ENCODE measurements at places on chromosomes 6 and 20.

DNA sequence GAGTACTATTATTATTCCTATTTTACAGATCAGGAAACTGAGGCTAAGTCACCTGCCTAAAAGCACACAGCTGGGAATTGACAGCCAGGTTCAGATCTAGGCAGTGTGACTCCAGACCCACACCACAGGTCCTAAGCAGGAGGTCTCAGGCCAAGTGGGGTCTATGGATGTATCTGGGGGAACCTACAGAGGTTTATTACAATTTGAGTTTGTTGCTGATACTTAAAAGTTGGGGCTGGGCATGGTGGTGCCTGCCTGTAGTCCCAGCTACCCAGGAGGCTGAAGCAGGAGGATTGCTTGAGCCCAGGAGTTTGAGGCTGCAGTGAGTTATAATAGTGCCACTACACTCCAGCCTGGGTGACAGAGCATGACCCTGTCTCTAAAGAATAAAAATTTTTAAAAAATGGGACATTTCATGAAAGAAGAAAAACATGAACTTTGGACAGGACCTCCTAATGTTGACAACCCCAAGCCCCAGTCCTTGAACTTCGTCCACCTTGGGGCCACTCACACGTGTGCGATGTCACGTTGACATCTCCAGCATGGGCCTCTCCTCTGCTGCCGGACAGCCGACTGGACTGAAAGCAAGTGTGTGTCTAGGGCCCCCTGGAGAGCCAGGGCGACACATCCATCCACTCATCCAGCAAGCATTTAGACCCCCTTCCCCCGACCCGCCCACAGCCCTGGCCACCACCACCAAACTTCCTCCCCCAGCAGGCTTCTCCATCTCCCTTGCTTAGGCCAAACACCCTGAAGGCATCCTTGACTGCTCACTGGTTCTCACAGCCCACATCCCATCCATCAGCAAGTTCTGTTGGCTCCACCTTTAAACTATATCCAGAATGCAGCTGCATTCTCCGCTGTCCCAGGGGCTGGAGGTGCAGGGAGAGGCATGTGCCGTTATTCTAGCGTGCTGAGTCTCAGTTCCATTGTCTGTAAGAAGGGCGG lies 40.0 kb downstream of the NOL4L start:
- DNase-seq = no peak

GRCh38 chr20:45976086-45976485 lies 4.1 kb upstream of the ZNF335 start:
- DNase-seq = no peak

DNA sequence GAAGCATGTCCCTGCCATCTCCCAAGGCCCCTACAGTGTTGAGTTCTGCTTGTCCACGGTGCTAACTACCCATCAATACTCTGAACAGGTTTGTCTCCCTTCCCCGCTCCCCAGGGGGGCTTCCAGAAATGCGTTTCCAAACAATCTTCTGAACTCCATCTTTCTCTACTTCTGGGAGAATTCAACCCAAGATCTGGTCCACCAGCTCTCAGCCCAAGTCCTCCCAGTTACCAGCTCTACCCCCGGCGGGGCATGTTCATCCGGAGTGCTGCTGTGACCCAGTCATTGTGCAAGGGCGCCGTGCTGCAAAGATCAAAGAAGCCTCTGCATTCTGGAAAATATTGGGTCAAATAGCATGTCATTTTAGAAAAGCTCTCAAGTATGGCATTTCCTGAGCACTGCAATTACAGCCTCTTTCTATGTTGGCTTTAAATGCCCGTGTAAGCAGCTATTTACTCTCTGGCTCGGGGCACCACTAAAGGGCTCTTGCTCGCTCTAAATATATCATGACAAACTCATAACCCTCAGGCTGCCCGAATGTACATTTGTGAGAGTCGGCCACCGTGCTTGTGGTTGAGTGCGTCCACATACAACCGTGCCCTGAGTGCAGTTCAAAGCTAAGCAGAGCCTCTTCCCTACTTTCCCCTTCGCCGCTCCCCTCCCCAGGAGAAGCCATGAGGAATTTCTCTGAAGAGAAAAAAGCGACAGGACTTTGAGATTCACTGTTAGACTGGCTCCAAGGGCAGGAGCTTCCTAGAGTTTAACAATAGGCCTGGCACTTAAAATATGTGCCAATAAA lies 71.6 kb downstream of the BANF2 start:
- DNase-seq = no peak

DNA sequence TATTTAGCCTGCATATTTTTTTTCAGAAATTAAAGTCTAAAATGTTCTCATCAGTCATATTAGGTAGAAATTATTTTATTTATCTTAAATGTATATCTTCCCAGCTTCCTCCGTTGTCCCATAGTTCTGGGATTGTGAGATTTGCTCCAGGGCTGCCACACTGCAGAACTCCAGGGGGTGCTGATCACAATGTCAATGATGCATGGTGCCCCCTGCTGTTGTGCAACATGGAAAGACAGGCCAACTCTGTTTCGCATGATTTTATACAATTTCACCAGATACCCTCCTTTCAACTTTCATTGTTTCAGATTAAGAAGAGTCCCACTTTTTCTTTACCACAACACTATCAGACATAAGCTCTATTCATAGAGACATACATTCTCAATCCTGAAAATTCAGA lies 35.9 kb downstream of the ID4 start:
- DNase-seq = no peak

DNA sequence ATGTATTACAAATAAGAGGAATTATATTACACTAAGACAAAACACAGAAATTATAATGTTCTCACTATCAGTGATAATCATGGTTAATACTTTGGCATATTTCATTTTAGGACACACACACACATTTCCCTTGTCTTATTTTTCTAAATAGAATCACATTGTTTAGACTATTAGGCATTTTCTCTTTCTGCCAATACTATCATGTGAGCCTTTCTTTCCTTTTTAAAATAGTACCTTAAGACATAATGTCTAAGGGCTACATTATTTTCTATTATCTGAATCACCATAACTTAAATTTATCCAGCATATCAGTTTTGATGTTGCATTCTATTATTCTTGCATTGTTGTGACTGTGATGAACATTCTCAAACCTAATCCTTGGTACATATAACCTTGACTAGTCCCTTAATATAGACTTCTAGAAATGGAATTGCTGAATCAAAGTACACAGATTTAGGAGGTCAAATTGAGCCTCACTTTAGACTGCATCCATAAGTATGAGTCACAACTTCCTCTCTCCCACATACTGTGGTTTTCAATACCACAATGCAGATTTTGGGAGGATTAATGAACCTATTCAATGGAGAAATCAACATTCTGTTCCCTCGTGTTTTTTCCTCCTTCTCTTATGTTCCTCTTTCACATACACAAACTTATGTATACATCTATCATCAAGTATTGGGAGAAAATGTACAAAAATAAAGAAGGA lies 212.6 kb downstream of the MOXD1 start:
- no peak for DNase-seq

DNA sequence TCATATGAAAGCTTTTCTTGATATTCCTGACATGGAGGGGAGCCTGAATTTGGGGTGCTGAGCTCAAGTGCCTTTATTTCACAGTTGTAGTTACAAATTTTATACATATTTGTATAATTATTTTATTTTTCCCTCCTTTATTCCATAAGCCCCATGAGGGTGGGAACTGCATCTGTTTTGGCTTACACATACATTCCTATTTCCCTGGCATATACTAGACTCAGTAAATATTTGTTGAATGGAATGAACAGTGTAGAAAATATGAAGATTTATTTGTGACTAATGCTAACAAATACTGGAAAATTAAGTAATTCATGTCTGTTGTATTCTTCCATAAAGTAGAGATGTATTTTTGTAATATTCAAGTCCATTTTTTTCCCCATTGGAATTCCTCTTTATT lies 127.1 kb downstream of the MYO6 start:
- no peak for DNase-seq

- no peak for DNase-seq
These were observed 133.7 kb downstream of the LY86 start for GRCh38 chr6:6722195-6722594.

- DNase-seq = no peak
These were observed 138.9 kb upstream of the RALGAPA2 start for GRCh38 chr20:20851385-20851784.

GRCh38 chr6:15508931-15509330 lies 153.9 kb downstream of the DTNBP1 start:
- DNase-seq = no peak

- no peak for DNase-seq
These were observed 113.3 kb upstream of the SAMD5 start for GRCh38 chr6:147395158-147395557.

DNA sequence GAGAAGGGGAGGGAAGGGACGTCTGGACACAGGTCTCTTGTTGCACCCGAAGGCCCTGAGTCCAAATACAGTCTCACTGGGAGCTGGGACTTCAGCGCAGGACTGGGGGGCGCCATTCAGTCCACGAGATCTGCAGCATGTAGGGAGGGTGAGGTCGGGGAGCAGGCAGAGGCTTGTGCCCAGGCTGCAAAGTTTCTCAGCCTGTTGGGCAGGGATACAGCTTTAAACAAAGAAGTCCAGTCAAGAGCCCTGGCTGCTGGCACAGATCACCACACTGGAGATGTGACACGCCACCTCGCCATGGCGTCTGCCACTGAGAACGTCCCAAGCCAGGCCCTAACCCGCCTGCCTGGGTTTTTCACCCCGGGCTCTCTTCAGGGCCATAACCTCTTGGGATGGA lies 256.6 kb downstream of the DLL1 start:
- DNase-seq = no peak

DNA sequence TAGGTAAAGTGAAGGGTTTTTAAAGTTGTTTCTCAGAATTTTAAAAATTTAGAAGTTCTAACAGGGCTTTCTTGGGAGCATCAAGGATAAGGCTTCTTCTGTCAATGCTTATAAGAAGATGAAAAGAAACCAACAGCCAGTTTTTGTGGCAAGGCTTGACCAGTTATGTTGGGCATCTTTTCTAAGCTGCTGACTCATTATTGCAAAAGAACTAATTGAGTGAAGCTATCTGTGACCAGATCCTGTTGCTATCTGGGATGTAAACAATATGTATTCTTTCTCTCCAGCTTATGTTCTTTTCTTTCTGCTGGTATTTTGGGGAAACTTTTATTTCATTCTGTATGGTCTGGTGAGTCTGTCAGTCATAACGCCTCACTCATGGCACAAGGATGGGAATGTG lies 643.8 kb downstream of the HDGFL1 start:
- DNase-seq = no peak

DNA sequence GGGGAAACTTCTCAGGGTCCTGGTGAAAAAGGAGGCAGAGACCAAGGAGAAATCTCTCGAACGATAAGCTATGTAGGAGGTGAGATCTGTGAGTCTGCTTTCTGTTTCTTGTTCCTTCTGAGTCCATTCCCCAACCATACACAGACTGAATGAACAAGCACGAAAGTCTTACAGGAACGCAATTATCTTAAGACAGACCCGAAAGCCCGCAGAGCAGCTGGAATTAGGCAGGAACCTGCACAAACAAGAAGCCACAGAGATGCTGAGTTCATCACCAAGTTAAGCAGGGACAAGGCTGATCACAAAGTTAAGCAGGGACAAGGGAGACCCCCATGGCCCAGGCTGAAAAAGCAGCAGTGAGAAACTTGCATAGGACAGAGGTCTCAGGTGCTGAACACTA lies 21.4 kb upstream of the NELFCD start:
- no peak for DNase-seq

DNA sequence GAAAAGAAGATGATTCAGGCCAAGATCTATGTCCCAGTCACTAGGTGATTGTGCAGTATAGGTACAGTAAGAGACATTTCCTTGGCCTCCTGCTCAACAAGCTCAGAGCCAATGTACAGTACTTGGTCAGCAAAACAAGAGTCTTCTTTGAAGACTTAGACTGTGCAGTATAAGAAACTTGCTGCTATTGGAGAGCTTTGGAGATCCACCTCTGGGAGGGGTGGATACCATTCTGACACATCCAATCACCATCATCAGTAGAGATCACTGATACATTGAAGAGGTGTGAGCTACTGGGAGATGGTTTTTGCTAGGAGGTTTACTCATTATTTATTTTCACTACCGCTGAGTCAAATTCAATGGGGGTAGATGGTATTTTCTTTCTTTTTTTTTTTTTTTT lies 77.5 kb downstream of the UST start:
- no peak for DNase-seq

DNA sequence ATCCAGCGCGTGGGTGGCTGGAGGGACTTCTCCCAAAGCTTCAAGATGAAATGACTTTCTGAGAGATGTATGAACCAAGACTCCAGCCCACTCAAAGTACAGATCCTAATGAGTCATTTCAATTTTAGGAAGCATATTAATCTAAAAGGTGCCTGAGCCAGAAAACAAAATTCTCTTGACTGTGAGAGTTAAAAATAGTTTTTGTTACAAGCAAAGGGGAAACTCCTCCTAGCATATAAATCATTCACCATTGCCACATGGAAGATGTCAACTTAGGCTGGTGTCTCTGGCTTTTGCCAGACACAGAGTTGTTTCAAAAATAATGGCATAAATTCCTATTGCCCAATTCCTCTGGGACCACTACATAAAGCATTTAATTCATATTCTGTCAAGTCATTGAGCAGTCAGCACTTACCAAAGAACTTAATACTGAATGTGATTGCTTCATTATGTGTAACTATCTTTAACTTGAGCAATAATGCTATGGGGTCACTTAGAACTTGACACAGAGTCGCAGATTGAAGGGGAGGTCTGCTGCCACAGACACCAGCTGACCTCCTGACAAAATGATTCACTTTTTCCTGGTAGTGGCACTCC lies 280.6 kb downstream of the SLC35F1 start:
- peak; percentile 15 for DNase-seq

DNA sequence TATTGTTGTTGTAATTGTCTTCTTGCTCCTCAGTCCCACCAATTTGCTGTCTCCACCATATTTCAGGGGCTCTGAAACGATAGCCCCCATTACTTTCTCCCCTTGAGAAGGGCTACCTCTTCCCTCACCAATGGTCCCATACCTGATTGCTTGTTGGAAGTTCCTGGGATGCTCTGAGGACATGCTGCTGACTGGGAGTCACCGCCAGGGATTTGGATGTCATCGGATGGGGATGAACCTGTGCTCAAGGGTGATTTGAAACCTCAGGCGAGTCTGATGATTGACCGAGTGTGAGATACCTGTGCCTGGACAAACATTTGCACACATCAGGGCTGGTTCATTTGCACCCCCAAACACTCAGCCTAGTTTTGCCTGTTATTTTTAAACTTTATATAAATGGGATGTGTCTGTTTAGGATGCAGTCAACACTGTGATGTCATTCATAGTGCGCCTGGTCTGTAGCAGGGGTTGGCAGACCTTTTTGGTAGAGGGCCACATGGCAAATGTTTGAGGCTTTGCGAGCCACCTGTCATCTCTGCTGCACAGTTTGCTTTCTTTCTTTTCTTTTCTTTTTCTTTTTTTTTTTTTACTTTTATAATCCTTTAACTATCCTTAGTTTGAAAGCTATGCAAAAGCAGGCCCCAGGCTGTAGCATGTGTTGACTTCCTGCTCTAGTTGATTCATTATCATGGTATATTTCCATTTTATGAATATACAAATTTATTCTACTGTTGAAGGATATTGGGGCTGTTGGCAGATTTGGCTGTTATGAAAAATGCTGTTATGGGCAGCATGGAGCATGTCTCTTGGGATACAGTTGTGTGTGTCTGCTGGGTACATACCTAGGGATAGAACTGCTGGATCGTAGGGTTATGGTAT lies 118.5 kb upstream of the PHACTR3 start:
- DNase-seq = no peak
